Thoracic aorta endothelial cell (primary cell): ENCODE measurements at places on chromosomes 13 and 19. TPM values are rescaled to one million over a fixed set of nuclear protein-coding genes. Genes with fewer than 3 reads are reported as not detected.

SOX21 gene
- total RNA-seq = not detected in 2 replicates

ZIC2 gene
- total RNA-seq = 0.14 TPM in 1 of 2 replicates, not detected in the other

GEMIN7 gene
- 22.5 and 27.1 TPM in 2 replicates for total RNA-seq

CYP4F8 gene
- not detected in 2 replicates for total RNA-seq

OXGR1 gene
- total RNA-seq = not detected in 2 replicates

ADM5 gene
- 0.72 and 0.80 TPM in 2 replicates for total RNA-seq
